Renal cortex interstitium (tissue), 15 donors: ENCODE measurements at places on chromosomes 3 and 15.

GRCh38 chr3:45549961-45550360 is 44.6 kb upstream of the LIMD1 start:
- DNase-seq, result no peak

DNA sequence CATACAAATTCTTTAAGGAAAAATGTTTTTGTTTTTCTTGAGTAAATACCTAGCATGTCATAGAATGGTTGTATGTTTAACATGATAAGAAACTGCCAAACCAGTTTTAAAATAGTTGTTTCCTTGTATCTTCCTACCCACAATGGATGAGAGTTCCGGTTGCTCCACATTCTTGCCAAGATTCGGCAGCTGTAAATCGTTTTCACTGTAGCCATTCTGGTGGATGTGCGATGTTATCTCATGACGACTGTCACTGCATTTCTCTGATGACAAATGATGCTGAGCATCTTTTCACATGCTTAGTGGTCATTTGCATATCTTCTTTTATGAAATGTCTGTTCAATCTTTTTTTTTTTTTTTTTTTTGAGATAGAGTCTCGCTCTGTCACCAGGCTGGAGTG is 36.6 kb upstream of the SH3GL3 start:
- DNase-seq, result no peak

GRCh38 chr3:52433996-52434479 is 10.9 kb downstream of the SEMA3G start:
- DNase-seq, result no peak

GRCh38 chr15:100670505-100671021 is 68.2 kb downstream of the ASB7 start:
- no peak for DNase-seq

GRCh38 chr3:14124223-14124614 is 451 bp downstream of the CHCHD4 start:
- no peak for DNase-seq
